Suprapubic skin (tissue), 4 donors: ENCODE measurements at places on chromosomes 16 and 17.

DNA sequence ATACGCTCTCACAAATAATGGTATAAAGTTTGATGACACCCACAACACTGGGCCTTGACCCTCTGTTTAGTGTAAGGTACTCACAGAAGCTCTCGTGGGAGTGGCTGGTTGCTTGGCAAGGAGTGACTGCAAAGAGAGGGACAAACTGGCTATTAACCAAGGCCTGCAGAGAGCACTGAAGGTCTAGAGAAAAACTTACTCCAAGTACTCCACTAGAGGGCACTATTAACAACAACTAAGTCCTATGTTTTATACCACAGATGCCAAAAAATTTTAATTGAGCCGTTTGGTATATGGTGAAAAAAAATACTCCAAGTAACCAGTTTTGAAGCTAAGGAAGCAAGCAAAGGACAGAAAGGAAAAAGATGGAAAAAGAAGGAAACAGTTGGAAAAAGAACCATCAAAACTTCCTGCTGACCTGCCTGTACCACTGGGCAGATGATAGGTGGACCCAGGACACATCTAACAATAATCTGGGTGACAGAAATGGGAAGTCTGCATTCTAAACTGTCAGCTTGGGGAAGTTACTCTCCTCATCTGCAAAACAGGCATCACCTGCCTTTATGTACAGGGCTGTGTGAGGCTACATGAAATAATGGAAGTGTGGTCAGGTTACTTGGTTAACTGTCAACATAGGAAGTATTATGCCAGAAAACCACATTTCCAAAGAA is 23.2 kb downstream of the DYNC1LI2 start:
- no peak for DNase-seq

GRCh38 chr16:11073407-11073999 is 129.1 kb downstream of the CLEC16A start:
- DNase-seq, result no peak

DNA sequence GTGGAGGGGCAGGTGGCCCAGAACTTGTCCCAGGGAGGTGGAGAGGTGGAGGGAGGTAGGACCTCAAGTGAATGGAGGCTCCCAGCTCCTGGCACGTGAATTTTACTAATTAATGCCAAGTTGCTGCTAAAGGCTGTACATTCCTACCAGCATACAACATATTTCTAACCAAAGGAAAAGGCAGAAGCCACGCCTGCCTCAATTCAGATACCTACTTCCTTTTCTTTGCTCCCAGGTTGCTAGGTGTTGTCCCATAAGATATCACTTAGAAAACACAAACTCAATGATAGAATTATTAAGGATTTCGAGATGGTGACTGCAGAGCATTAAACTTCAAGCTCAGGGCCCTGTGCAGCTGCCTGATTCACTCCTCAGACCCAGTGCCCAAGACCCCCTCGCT is 20.5 kb upstream of the SMPD3 start:
- DNase-seq, result no peak

- DNase-seq, result no peak
These were observed 489.9 kb upstream of the CDH5 start for GRCh38 chr16:65876624-65877023.

DNA sequence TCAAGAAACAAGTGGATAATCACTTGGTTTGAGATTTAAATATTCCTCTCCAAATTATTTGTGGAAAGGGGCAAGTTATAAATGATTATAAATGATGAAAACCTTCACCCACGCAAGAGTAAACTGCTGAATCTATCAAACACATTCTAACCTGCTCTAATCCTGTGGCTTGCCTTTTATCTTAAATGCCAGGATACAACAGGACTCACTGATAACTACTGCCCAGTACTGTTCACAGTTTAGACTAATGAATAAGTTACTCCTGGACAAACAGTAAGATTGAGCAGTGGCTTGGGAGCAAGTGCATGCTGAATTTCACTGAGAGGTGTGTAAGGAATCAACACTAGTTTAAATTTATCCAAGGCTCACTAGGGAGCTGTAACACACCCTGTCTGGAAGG is 31.1 kb downstream of the IGF2BP1 start:
- DNase-seq, result no peak

DNA sequence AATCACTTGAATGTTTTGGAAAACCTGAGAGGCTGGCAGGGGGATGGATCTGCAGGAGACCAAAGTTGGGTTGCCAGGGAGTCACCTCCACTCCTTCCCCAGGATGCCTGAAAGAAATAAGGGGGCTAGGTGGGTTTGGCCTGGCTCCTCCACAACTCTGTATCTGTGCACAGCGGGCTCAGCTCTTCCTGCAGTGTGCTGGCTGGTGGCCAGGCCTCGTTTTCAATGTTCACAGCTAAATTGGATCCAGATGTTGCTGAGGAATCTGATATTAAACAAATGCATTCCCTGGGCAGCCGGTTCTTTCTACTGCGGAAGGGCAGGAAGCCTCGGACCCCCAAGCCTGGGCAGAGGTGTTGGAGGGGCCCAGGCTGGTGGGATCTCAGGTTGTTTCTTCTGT is 106.2 kb downstream of the N4BP1 start:
- peak; percentile 77 for DNase-seq

GRCh38 chr17:67160791-67161190 is 84.2 kb downstream of the HELZ start:
- DNase-seq, result no peak

- no peak for DNase-seq
These were observed 84.7 kb downstream of the KIF2B start for GRCh38 chr17:53907435-53907834.

GRCh38 chr17:51371732-51372151 is 111.4 kb downstream of the UTP18 start:
- no peak for DNase-seq

GRCh38 chr17:59671386-59671785 is 35.8 kb downstream of the PTRH2 start:
- DNase-seq, result no peak

GRCh38 chr16:4924593-4925292 is 12.2 kb downstream of the PPL start:
- DNase-seq, result no peak

- DNase-seq, result no peak
These were observed 538.7 kb downstream of the RBFOX1 start for GRCh38 chr16:7871371-7871770.

DNA sequence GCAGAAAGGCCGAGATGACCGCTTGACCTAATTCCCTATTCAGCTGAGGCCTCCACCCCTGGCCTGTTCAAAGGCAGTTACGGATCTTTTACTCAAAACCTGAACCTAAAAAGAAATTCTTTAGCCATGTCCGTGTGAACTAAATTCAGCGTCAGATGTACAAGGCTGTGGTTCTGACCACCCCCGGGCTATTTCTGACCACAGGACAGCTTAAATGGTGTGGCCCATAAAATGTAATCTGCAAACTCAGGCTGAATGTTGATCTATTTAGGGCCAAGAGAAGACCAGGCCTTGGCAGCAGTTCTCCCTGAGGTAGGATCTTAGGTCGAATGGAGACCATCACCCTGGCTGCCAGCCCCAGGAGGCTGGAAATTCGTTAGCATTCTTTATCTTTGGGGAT is 485.5 kb downstream of the WWOX start:
- no peak for DNase-seq

DNA sequence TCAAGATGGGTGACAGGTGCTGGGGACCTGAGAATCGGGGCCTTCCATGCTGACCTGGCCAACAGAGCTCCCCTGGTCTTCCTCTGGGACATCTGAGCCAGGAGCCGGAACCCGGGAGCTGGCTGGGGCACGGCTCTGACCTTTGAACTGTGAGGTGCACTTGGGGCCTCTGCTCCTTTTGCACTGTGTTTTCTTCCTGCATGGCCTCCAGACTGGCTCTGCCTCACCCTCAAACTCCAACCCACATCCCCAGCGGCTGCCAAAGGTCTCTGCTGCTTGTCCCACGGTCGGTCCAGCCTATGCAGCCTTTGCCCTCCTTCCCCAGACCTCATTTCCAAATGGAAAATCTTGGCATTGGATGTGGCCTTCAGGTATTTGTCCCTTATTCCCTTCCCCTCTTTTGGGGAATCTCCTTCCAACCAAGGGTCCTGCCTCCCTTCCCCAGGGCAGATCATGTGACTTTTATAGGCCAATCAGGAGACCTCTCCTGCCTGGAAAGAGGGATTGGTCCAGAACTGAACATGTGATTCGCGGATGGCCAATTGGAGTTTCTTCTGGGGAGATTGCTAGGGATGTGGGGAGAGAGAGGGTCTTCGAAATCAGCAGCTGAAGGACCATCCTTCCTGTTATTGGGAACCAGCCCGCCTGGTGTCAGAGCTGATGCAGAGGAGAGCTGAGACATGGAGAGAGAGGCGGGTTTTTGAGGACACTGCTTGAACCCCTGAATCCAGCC is 117.9 kb downstream of the CYLD start:
- no peak for DNase-seq

DNA sequence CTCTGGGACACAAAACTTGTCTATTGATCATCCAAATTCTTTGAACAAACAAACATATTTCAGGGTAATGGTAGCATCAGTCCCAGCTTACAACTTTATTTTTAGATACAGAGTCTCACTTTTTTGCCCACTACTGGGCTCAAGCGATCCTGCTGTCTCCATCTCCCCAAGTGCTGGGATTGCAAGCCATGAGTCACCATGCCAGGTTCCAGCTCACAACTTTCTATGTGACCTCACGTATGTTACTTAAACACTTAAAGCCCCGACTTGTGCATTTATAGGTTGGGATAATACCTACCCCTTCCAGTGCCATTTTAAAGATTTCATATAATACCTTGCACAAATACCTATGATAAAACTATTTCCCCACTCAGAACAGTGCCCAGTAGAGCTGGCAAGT is 42.0 kb upstream of the KSR1 start:
- no peak for DNase-seq

- DNase-seq, result no peak
These were observed 65.3 kb upstream of the ZNF750 start for GRCh38 chr17:82905130-82905529.

- peak; percentile 26 for DNase-seq
These were observed 17.5 kb downstream of the WIPI1 start for GRCh38 chr17:68439656-68440290.

DNA sequence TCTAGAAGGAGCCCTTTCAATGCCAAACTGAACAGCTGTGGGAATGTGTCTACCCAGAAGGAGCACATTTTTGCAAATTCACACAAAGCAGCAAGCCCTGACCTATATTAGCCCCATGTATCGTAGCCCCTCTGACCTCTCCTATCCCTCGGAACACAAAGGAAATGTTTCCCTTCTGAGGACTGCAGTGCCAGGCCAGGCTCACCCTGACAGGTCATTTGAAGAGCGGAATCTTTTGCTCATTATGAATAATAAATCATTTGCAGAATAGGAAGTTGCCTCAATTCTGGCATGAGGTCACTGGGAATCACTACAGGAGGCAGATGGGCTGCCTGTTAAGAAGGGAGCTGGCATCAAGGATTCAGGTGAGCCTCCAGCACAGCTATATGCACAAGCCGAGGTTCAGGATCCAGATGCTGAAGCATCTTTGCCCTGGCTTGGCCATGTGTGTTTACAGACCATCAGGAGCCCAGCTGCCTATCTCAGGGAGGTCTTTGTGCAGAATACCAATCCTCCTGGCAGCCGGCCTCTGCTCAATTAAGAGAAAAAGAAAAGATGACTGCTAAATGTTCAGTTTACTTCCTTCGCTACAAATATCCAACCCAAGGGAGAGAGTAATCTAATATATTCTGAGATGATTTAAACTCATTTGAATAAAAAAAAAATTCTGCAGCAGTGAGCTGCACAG is 119.4 kb downstream of the USP31 start:
- DNase-seq, result peak; percentile 50

- no peak for DNase-seq
These were observed 11.5 kb downstream of the TAC4 start for GRCh38 chr17:49836111-49837030.

GRCh38 chr16:19095654-19096053 is 18.1 kb upstream of the ITPRIPL2 start:
- DNase-seq, result no peak

DNA sequence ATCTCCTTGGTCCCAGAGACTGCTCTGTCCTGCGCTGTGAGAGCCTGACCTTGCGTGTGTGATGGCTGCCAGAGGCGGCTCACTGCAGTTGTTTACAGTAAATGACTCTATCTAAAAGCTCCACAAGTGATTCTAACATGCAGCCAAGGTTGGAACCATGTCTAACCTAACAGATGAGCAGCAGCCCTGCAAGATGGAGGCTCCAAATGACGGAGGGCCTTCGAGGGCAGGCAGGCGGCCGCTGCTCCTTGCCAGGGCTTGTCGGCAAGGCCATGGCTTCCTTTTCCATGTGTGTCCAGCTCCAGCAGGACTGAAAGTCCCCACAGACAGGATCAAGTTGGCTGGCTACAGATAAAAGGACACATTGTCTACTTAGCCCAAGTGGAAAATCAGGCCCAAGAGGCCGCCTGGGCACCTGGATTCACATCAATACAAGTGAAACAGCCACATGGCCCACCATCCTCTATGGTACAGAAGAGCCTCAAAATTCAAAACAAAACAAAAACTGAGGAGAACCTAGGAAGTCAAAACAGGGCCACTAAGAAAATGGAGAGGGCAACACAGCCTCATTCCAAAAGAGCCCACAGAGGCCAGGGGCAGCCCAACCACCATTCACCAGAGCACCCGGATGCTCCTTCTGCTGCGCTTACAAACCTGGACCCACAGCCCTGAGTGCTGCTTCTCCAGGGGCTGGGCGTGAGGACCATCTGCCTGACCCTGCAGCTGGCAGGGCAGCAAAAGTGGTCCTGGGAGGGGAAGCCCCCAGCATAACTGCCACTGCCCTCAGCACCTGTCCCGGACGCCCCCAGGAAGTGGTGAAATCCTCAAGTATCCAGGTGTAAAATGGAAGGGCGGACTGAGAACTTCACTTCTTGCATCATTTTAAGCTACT is 65.0 kb downstream of the AMFR start:
- peak; percentile 71 for DNase-seq

GRCh38 chr17:81804559-81805399 is 829 bp downstream of the GCGR start:
- no peak for DNase-seq

DNA sequence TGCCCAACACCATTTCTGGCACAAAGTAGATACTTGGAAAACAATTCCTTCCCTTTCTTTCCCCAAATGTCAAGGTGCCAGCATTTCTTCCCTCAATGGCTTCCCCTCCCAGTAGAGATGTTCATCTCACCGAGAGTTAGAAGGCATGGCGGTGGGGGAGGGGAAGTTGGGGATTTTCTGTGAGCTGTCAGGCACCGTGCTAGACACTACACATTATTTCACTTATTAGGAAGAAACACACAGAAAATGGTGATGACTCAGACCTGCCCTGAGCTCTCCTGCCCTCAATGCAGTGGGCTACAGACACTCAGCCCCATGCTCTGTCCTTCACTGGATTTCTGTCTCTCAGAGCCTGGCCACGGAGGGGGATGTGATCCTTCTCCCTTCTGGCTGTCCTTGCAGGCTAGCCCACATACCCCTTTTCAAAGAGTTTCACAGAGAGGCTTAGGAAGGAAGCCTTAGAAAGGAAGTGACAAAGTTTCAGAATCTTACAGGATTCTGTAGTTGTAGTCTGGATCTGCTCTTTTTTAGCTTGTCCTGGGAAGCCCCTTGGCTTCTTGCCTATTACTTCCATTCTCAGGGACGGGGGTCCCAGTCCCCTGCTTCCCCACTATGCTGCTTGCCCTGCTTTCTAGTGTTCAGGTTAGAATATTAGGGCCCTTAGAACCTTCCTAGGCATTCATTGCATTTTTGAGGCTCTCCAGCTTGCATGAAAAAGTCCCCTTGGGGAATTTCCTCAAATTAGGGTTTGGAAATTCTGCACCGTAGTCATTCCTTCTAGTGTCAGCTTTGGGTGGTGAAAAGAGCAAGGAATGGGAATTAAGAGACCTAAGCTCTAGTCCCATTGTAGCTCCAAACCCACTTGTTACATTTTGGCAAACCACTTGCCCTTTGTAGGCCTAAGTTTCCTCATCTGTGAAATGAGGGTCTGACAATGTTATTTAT is 12.2 kb upstream of the CCL5 start:
- DNase-seq, result no peak

GRCh38 chr17:22570144-22570845 is 878.0 kb downstream of the KCNJ18 start:
- DNase-seq, result no peak
